ENCODE measurements at places on chromosomes 5 and 9.

- no peak for DNase-seq
These were observed 45.1 kb downstream of the OSTF1 start for GRCh38 chr9:75133396-75133795.

DNA sequence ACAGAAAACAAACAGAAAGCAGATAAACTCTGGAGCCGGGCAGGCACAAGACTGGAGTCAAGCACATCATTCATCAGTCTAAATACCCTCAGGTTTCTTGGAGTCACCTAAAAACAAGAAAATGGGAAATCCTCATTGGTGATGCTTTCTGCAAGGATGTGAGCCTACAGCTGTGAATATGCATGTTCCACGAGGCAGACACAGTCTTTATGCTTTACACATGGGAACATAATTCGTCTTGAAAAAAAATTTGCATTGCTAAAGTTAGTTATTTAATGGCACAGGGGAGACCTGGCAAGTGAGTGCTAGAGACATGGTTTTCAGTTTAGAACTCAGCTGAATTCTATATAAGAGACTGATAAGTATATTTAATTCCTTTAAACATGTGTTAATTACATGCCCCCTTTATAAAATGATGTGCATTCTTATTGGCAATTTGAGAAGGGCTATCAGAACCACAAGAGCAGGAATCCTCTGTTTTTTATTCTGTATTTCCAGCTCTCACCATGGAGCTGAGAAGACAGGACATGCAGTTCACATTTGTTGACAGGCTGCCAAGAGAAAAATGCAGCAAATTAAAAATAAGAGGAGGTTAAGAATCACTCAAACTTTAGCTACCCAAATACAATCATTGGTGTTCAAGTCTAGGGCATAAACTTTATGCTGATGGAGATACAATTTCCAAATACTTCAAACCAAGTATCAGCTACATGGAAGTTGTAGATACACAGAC, 438.0 kb upstream of the MPDZ start:
- no peak for DNase-seq

GRCh38 chr9:23677446-23677845, 148.6 kb downstream of the ELAVL2 start:
- no peak for DNase-seq

DNA sequence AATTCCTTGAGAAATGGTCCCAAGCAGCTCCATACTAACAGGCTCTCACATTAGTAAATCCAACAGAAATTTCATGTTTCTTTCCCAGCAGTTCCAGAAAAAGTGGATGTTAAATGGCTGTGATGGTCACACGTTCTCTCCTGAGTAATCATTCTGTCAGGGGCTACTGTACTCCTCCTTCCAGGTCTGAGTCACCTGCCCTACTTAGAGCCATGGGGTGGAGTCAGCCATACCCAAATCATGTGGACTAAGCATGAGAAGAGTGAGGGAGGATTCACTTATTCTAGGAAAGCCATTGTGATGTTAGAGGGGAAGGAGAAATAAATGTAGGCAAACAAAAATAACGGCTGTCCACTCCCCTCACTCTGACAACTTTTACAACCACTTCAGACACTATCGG, 547.2 kb downstream of the CSNK1G3 start:
- DNase-seq, result no peak

DNA sequence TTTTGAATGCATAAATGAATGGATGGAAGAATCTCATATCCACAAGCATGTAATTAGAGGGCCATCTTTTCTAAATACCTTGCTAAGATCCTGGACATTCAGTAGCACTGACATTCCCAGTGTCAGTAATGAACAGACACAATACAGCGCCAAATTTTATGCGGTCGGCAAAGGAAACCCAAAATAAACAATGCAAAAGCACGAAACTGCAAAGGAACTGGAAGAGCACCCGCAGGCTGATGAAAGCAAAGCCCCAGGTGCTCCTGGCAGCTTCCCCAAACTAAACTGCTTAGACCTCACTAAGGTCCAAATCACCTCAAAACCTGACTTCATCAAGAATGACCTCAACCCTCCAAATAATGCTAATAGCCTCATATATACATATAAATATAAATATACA, 102.0 kb downstream of the GPR21 start:
- no peak for DNase-seq

- DNase-seq, result no peak
These were observed 14.3 kb upstream of the OLFM1 start for GRCh38 chr9:135073081-135073740.

- no peak for DNase-seq
These were observed 3.7 kb downstream of the TXN start for GRCh38 chr9:110252509-110253139.

- DNase-seq, result no peak
These were observed 501.3 kb upstream of the FTMT start for GRCh38 chr5:121350181-121350930.

GRCh38 chr5:959581-960531, 48.7 kb upstream of the NKD2 start:
- no peak for DNase-seq

GRCh38 chr9:1047591-1048230, 2.4 kb upstream of the DMRT2 start:
- no peak for DNase-seq

GRCh38 chr9:98929071-98929470, 14.6 kb upstream of the COL15A1 start:
- no peak for DNase-seq

DNA sequence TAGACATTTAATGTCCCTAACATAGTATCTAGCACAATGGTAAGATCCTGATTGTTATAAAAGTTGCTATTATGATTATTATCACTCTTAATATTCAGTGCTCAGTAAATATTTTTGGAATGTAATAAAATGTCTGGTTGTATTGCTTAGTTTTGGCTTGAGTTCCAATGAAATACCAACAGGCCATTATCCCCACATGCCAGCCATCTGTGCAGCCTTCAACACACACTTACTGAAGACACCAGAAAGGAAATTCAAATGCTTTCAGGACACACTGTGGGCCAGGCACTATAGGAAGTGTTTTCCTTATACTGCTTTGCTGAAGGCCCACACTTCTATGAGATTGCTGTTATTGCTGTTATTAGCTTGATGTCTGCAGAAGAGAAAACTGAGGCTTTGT, 157.5 kb downstream of the TRIM32 start:
- DNase-seq, result no peak

Data from stimulated activated CD4-positive, alpha-beta T cell treated with anti-CD3 and anti-CD28 coated beads, Interleukin-15, amount 100 ng/mL, for 1 hour (primary cell).